ENCODE measurements at places on chromosomes 3 and 15.

DNA sequence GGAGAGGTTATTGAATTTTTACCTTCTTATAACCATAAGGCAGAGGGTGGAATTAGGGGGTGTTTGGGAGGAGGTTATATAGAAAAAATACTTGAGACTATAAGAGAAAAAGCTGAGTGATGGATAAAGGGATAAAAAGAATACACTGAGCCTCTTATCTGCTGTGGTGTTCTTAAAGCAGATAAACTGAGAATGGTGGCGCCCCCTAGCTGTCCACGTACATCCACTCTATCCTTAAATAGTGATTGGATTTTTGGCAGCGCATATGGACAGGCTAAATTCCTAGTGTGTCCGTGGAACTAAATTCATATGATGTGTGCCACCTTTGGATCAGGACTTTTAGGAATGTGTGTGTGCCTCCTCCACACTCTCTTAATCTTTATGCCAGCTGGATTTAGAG is 121.1 kb downstream of the OXSM start:
- DNase-seq = peak; percentile 14

DNA sequence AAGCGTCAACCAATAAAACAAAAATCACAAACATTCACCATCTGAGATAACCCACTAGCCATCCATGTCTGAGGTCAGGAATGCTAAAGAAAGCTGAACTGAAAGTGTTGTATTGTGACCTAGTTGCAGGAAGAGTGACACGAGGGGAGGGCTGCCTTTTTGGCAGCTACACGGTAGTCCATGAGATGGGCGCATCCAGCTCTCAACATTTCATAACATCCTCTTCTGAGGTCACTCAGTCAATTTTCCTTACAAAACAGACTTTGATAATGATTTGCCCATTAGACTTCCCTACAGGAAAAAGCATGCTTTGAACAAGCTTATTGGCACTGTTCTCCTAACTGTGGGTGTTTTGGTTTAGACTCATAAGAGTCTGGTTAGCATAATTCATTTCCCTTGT is 15.4 kb upstream of the SHF start:
- DNase-seq = no peak

GRCh38 chr3:42652251-42652610 is 1.3 kb upstream of the ZBTB47 start:
- no peak for DNase-seq

- DNase-seq = no peak
These were observed 1.1 kb upstream of the RBMS3 start for GRCh38 chr3:29279806-29280205.
